WERI-Rb-1 (cell line): ENCODE measurements at places on chromosomes 11 and 22.

GRCh38 chr22:39739338-39740027 is 154.1 kb downstream of the ENTHD1 start:
- DNase-seq: no peak

DNA sequence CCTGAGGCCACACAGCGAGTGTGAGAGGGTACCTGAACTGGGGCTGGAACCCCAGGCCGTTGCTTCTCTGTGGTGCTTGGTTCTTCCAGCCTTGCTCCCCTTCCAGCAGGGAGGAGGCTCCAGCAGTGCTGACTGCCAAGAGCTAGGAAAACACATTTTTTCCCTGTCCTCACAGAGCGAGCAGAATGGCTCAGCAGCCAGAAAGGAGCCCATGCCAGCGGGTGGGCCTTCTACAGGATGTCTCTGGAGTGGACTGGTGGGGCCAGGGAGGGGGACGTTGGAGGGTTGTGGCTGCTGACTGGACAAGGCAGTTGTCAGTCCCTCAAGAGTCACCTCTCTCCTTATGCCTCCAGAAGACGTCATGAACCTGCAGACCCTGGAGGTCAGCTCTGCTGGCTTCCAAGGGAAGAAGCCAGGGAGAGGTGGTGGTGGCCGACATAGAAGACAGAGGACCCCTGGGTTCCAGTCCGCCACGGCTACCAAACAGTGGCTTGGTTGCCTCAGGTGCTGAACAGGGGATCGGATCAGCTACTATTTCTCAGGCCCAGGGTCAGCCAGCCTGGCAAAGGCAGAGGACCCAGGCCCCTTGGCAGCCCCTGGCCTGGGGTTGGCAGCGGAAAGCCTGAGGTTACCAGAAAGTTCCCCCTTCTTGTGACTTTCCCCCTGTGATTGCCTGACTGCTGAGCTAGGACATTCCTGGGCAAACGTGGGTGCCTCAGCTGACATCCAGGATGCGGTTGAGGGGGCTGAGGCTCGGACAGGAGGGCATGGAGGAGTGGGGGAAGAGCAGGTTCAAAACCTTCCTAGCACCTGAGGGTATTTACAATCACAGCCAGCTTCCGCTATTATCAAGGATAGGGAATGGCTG is 3.7 kb downstream of the MAFF start:
- DNase-seq: no peak

DNA sequence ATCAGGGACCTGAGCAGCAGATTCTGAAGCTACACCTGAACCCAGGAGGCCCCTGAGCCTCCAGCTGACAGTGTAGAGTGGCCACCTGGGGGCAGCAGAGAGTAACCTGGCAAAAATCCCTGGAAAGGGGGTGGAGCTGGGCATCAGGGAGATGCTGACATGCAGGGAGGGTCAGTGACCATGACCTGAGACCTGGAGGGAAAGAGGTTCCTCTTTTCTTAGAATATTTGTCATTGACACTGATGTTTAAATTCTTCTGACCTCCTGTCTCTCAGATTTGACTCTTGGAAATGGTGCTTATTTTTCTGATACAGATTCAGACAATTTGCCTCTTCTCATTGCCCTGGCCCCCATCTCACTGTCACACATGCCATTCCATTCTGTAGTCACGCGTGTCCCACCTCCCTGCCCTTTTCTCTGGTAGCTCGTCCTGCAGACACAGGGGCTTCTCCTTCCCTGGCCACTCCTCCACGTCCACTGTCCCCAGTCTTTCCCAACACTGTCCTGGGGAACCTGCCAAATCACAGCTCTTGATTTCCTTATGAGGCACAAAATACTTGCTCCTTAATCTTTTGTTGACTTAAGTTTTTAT is 117.2 kb upstream of the IGLL5 start:
- DNase-seq: peak; percentile 71

GRCh38 chr11:14022251-14022650 is 59.7 kb downstream of the SPON1 start:
- DNase-seq: no peak

DNA sequence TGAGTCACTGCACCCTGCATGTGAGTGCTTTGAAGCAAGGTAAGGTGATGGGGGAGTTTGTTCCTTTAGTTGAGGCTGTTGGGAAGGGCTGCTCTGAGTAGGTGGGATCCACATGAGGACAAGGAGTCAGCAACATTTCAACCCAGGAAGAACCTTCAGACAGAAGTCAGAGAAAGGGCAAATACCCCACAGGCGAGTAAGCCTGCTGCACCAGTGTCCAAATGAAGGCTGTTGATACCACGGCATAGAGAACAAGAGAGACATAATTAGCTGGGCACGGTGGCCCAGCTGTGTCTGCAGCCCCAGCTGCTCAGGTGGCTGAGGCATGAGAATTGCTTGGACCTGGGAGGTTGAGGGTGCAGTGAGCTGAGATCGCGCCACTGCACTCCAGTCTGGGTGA is 54.3 kb upstream of the CLMP start:
- DNase-seq: no peak

GRCh38 chr22:45163099-45163450 is 650 bp upstream of the NUP50 start:
- peak; percentile 21 for DNase-seq

- DNase-seq: no peak
Observed at GRCh38 chr11:13271060-13271693, 6.4 kb upstream of the BMAL1 start.

GRCh38 chr22:47090591-47091245 is 328.3 kb downstream of the TBC1D22A start:
- no peak for DNase-seq

- DNase-seq: no peak
Observed at GRCh38 chr11:41456269-41456668, 3.2 kb downstream of the LRRC4C start.

DNA sequence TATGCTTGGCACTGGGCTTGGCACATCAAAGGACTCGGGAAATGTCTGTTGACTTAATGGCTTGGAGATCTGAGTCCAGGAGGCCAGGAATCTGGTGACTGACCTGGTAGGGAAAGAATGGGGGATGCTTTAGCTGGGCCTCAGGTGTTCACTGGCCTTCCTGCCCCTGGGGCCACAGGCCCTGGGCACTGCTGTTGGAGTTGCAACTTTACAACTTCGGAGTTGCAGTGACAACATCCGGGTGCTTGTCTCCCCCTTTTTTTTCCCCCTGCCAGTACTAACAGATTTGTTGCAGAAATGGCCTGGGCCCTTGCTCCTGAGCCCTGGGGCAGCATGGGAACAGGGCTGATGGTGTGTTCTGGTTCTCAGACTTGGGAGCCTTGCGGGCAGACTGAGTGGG is 23.8 kb downstream of the OSBP2 start:
- DNase-seq: peak; percentile 39
